ENCODE measurements at places on chromosomes 11 and 22.
A peak's percentile ranks its signal among the peaks of the same experiment; 100 is the strongest.

DNA sequence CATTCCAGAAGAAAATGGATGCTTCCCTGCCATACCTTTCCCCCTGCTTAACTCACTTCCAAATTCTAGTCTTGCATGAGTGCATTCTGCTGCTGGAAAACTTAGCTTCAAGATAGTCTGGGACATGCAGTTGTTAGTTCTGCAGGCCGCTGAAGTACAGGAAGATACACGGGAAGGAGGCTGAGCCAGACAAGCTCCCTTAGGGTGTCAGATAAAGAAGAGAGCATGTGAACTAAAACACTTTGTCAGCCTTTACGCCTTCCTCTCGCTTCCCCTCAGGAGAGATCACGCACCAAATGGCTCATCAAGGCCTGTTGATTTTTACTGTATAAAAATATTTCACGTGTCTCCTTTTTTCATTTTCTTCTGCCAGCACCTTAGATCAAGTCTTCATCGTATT lies 420.7 kb downstream of the INSC start:
- DNase-seq, result no peak

DNA sequence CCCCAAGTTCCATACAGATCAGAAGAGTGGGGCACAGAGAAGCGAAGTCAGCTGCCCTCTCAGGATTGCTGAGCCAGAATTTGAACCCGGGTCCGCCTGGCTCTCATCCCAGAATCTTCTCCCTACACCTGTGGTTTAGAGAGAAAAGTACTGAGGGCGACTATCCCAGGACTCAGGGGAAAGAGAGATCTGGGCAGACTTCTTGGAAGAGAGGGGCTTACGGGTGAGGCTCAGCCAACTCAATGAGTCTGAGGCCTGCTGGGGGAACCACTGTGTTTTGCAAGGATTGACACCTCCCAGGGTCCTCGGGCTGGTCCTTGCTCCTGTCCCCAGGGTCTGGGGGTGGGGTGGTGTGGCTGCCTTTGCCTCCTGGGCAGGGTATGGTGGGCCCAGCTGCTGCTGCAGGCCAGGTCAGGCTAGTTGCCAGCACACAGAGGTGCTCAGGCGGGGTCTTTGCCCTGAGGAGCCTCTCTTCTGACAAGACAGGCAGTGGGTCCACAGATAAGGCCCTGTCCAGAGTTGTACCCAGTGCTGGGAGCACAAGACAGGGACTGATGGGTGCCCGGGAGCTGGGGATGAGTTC lies 1.2 kb downstream of the CAPN5 start:
- DNase-seq, result no peak

DNA sequence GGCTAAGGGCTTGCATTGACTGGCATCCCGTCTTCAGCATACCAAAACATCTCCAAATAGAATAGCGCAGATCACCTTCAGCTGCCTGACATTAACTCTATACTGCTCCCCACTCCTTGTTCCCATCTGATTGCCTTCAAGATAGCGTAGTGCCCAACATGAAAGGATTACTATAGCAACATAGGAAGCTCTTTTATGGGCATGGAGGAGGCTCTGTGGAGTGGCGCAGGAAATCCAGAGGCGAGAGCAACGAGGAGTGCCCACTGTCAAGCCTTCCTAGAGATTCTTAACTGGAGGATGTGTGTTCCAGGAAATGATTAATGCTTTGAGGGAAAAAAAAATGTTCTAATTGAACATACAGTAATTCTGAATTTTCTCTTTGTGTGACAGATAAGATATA lies 213.3 kb downstream of the CADM1 start:
- DNase-seq, result no peak

DNA sequence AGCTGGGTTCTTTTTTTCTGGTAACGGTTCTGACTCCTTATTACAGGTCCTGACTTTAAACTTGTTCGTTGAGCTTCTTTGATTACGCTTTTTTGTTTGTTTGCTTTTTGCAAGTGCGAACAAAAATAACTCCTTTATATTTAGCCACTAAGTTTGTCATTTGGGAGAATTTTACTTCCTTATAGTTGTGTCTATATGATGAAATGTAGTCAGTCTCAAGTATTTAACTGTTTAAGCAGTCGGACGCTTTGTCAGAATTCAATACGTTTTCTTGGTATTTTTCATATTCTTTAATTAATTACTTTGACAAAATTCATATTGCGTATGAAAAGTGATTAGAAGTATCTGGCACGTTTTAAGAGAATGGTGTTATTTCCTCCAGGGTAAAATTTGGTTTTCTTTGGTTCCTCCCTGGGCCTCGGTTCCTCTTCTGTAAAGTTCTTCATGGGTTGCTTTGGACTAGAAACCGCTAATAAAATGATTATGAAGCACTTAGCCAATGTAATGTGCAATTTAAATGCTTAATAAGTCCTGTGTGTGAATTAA lies 1.3 kb downstream of the CBL start:
- no peak for DNase-seq

DNA sequence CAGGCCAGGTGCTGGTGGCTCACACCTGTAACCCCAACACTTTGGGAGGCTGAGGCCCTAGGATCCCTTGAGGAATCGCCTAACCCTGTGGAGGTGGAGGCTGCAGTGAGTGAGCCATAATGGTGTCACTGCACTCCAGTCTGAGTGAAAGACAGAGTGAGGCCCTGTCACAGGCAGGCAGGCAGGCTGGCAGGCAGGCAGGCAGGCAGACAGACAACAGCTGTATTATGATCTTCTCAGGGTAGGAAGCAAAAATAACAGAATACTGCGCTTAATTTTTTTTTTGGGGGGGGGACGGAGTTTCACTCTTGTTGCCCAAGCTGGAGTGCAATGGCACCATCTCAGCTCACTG lies 3901.6 kb upstream of the OR11H1 start:
- DNase-seq, result no peak

- no peak for DNase-seq
Observed at GRCh38 chr11:20042811-20043341, 117.4 kb downstream of the DBX1 start.

DNA sequence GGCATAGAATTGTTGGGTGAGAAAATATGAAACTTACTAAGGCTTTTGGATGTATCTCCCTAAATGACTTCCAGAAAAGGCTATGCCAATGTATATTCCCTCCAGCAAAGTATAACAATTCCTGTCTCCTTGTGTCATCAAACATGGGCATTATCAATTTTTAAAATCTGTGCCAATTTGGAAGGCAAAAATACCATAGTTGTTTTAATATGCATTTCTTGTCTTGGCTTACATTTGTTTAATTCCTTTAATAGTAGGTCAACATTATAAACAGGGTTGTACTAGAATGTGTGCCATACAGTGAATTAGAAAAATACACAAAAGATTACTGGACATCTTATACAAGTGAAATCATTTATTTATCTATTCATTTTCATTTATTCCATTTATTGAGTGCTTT lies 41.6 kb downstream of the DCUN1D5 start:
- DNase-seq, result no peak

- DNase-seq, result peak; percentile 47
Observed at GRCh38 chr22:46053563-46054090, 76.7 kb upstream of the WNT7B start.

Data from effector CD8-positive, alpha-beta T cell (primary cell).